ENCODE measurements at places on chromosomes 6 and 20.

DNA sequence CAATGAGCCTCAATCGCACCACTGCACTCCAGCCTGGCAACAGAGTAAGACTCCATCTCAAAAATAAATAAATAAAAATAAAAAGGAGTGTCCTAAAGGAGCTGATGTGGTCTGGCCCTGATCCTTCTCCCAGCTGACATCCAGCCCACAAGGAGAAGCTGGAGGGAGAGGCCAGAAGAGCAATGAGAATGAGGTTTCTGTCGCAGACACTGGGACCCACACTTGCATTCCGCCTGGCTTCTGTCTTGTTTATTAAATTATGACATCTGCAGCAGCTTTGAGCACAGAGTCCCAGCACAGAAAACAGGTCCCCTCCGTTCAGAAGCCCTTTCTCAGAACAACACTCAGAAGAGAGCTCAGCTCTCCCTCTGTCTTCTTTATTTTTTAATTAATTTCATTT lies 10.3 kb upstream of the E2F1 start:
- DNase-seq, result no peak

DNA sequence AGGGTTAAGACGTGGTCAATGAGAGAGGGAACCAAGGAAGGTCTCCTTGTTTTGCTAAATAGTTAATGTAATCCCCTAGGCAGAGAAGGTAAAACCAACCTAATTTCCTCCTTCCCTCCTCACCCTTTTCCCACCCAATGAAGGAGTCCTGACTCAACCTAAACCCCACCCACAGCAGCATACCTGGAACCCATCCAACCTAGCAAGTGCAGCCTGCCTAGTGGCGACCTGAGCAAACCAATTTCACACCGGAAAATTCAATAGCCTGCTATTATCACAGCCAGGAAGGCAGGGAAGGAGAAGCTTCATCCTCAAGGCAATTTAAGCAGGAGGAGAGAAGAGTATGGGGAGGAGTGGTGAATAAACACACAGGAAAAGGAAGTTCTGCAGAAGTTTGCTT lies 46.9 kb downstream of the OSTM1 start:
- DNase-seq, result no peak

- DNase-seq, result no peak
Measured at GRCh38 chr6:122931916-122932315, 64.1 kb upstream of the CLVS2 start.

DNA sequence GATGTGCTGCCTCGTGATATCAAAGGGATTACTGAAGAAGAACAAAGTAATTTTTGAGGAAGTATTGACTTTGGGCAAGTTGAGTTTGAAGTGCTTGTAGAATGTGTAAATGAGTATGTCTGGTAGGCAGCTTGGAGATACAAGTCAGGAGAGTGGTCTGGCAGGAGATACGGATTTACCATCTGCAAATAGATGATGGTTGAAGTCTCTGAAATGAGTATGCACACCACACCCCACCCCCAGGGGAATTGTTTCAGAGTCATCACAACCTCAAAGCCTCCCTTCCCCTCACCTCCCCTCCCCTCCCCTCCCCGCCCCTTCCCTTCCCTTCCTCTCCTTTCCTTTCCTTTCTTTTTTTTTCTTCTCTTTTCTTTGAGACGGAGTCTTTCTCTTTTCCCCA lies 16.4 kb upstream of the MCUR1 start:
- no peak for DNase-seq

- no peak for DNase-seq
Measured at GRCh38 chr6:30684386-30685156, 1.9 kb downstream of the PPP1R18 start.

Data from non-pigmented ciliary epithelial cell (primary cell).